NCI-H1417 treated with DMSO at 0.1 percent for 48 hours (cell line): ENCODE measurements at places on chromosomes 12 and 14.

- DNase-seq: no peak
Observed at GRCh38 chr14:104142136-104142945, 4.0 kb downstream of the KIF26A start.

DNA sequence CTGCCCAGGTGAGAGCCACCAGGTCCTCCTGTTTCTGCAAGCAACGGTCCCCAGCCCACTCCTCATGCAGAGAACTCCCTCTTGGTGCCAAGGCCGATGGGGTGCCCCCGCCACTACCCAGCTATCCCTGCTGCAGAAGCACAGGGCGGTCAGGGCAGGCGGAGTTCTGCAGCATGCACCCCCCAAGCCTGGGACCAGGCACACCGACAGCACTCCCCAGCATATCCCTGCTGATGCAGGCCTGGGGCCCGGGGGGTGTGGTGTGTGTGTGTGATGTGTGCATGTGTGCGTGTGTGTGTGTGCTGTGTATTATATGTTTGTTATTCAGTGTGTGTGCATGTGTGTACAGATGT, 27.7 kb upstream of the FZD10 start:
- DNase-seq: no peak

- no peak for DNase-seq
Observed at GRCh38 chr12:50633955-50634354, 129.2 kb downstream of the DIP2B start.

DNA sequence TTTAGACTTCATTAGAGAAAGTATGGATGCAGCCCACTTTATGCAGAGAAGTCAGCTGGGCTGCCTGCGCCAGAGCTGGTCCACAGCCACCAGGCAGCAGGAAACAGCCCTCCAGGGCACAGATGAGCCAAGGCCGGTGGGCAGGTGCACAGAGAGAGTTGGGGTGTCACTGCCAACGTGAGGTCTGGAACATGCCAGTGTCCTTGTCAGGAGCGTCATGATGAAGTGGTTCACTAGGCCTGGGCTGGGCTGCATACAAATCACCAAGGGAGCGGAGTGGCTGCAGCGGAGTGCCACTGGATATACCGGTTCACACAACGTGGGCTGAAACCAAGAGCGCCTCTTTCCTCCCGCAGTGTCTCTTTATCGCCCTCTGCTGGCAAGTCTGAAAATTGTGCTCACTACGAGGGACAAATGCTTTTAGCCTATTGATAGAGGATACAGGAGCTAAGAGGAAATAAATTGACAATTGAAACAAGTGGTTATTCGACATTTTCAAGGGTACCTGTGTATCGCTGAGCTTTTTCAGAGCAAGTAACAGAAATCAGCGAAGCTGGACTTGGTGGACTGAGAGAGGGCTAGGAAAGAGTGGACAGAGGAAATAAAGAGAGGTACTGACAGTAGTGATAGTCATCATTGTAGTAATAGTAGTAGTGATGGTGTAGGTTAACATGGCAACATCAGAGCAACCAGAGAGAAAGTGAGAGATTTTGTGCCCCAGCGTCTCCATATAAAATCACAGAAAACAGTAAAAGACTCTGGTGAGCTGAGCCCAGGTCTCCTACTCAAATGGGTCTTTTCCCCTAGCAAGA, 52.0 kb upstream of the ITPR2 start:
- DNase-seq: peak; percentile 35
